ENCODE measurements at places on chromosomes 11 and 22.
A peak's percentile ranks its signal among the peaks of the same experiment; 100 is the strongest.

- peak; percentile 50 for DNase-seq
These were observed 897 bp downstream of the MAP6 start for GRCh38 chr11:75667831-75668450.

DNA sequence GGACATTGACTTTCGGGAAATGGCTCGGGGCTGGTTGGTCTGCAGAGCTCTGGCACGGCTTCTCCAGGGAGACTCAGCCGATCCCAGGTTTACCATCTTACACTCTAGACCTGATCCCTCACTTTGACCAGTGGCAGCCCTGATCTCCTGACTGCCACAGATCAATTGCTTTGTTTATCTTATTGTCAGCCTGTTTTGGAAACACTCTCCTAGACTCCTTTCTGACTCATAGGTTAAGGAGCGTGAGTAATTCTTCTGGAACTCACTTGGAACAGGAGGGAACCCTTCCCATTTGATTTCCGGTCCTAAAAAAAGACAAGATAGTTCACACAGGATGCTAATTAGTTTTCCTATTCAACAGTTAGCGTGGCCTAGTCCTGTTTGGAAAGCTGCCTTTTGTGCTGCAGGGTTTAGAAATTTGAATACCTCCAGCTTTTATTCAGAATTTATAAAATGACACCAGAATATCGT, 16.0 kb upstream of the BMAL1 start:
- no peak for DNase-seq

- DNase-seq: no peak
These were observed 32.8 kb upstream of the NUP50 start for GRCh38 chr22:45130891-45131290.

- peak; percentile 8 for DNase-seq
These were observed 1.1 kb upstream of the ALG8 start for GRCh38 chr11:78140392-78141077.

DNA sequence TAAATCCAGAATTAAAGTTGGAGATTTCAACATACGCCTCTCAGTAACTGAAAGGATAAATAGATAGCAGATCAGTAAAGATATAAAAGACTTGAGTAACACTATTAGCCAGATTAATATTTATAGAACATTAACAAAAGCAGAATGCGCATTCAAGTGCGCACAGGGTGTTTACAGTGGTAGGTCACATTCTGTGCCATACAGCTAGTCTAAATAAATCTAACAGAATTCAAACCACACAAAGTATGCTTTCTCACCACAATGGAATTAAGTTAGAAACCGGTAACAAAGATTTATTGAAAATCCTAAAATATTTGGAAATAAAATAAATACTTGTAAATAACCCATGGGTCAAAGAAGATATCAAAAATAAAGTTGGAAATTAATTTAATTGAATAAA, 341.0 kb downstream of the DYNC2H1 start:
- DNase-seq: no peak

GRCh38 chr11:124277804-124278203, 21.6 kb downstream of the OR8G5 start:
- no peak for DNase-seq

GRCh38 chr11:123536690-123537437, 106.8 kb downstream of the GRAMD1B start:
- no peak for DNase-seq

DNA sequence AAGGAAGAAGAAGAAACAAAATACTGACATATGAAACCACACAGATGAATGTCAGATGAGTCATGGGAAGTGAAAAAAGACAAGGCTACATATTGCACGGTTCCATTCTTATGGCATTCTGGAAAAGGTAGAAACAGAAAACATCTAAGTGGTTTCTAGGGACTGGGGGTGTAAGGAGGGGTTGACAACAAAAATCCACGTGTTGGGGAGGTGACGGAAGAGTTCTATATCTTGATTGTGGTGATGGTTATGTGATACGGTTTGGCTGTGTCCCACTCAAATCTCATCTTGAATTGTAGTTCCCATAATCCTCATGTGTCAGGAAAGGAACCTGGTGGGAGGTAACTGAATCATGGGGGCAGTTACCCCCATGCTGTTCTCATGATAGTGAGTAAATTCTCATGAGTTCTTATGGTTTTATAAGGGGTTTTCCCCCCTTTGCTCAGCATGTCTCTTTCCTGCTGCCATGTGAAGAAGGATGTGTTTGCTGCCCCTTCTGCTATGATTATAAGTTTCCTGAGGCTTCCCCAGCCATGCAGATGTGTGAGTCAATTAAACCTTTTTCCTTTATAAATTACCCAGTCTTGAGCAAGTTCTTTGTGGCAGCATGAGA, 6.4 kb upstream of the ARFGAP3 start:
- peak; percentile 24 for DNase-seq

DNA sequence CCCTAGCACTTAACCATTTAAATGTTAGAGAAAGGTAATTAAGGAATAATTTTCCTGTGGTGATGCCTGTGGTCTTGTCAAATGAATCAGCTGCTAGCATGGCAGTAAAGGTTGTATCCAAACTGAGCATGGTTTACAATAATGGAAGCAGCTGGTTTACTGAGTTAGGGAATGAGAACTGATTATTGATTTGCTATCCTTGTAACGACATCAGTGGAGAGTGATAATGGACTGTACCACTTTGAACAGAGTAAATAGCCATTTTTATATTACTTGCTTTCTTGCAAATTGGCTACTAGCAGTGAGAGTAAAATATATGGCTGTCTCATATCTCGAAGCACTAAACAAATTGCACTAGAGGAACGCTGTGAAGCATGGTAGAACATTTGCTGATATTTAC, 589.0 kb upstream of the ANO5 start:
- DNase-seq: no peak

GRCh38 chr11:37072538-37073055, 474.6 kb upstream of the RAG2 start:
- DNase-seq: no peak

- no peak for DNase-seq
These were observed 900.1 kb downstream of the BRD1 start for GRCh38 chr22:48927591-48927990.

DNA sequence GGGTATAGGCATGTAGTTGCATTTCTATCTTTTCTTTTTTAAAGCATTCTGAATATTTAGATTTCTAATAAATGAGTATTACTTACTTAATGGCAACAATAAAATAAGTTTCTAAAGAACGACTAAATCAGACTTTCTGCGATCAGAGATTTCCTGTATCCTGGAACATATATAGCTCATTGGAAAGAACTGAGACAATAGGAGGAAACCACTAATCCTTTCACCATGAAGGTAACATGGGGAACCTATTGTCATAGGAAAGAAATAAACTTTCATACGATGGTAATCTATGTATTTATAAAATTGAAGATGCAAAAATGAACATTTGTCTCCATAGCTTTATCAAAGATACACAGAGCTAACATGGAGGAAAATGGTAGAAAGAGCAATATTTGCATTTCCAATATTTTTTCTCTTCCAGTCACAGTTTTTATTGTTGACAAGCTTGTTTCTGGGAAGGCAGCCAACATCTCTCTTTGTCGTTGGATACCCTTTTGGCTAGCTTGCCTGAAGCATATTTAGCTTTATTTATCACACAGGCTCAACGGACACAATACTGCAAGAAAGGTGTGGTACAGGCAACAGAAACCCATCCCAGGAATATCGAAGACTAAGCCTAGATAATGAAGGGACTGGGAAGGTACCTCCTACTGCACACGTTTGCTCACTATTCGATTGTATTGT, 293.3 kb upstream of the MPPED2 start:
- no peak for DNase-seq

GRCh38 chr11:16047073-16047472, 309.3 kb downstream of the SOX6 start:
- no peak for DNase-seq

- DNase-seq: peak; percentile 4
These were observed 19.4 kb downstream of the TMEM218 start for GRCh38 chr11:125091877-125092664.

- no peak for DNase-seq
These were observed 39.6 kb downstream of the NAT10 start for GRCh38 chr11:34145073-34145472.

GRCh38 chr22:26565889-26566288, 24.0 kb downstream of the TPST2 start:
- no peak for DNase-seq

- DNase-seq: no peak
These were observed 26.9 kb downstream of the PPFIA1 start for GRCh38 chr11:70297341-70297740.
